ENCODE measurements at places on chromosomes 1 and 21.

- no peak for DNase-seq
Observed at GRCh38 chr1:41724248-41724647, 194.5 kb downstream of the HIVEP3 start.

DNA sequence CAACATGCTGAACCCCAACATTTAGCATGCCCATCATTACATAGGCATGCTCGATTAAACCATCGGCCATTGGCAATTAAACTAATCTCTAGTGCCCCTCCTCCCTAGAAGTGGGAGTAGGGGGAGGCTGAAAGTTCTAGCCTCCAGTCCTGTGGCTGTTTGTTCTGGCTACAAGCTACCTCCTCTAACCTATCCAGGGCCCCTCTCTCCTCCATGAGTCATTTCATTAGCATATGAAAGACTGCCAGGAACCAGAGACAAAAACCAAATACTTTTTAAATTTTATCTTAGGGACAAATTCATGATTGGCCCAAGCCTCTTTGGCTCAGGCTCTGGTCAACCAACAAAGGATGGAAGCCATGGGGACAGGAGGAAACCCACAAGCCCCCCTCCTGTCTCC, 231.1 kb downstream of the CACNA1E start:
- DNase-seq, result no peak

- no peak for DNase-seq
Observed at GRCh38 chr1:237258871-237259270, 216.9 kb downstream of the RYR2 start.

- peak; percentile 19 for DNase-seq
Observed at GRCh38 chr21:31180256-31181081, 142.2 kb upstream of the KRTAP19-8 start.

Measured in SW 1271 (cell line).